ENCODE measurements at places on chromosomes 5 and 9. TPM values are rescaled to one million over a fixed set of nuclear protein-coding genes. Genes with fewer than 3 reads are reported as not detected.

Gene PRDM9
- total RNA-seq: not detected

Gene SNCAIP
- total RNA-seq: not detected

Gene ANAPC2
- total RNA-seq: 20.8 TPM

Gene NUTM2G
- total RNA-seq: not detected

Gene GHR
- total RNA-seq: 2.1 TPM

All from foreskin keratinocyte (primary cell).